Activated naive CD4-positive, alpha-beta T cell treated with anti-CD3 and anti-CD28 coated beads for 36 hours (primary cell): ENCODE measurements at places on chromosomes 2 and 18. TPM values are rescaled to one million over a fixed set of nuclear protein-coding genes. Genes with fewer than 3 reads are reported as not detected.

DNA sequence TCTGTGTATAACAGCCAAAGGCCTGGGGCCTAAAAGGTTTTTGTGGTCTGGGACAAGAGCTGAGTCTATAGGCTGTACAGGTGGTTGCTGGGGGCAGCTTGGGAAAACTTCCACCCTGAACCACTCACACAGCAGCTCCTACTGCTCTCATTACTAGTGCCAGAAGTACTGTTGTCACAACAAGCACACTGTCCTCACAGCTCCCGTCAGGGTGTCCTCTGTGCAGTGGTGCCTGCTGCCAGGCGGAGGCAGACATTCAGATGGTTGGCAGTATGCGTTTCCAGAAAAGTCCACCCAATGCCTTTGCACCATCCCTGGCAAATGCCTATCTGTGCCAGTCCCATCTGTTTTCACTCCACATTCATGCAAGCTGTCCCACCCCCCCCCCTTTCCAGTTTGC lies 58.5 kb downstream of the EPAS1 start:
- no peak for DNase-seq

- DNase-seq: no peak
These were observed 116.1 kb upstream of the LRRTM1 start for GRCh38 chr2:80420530-80421208.

- no peak for DNase-seq
These were observed 227.6 kb downstream of the SUCLG1 start for GRCh38 chr2:84231478-84231877.

DNA sequence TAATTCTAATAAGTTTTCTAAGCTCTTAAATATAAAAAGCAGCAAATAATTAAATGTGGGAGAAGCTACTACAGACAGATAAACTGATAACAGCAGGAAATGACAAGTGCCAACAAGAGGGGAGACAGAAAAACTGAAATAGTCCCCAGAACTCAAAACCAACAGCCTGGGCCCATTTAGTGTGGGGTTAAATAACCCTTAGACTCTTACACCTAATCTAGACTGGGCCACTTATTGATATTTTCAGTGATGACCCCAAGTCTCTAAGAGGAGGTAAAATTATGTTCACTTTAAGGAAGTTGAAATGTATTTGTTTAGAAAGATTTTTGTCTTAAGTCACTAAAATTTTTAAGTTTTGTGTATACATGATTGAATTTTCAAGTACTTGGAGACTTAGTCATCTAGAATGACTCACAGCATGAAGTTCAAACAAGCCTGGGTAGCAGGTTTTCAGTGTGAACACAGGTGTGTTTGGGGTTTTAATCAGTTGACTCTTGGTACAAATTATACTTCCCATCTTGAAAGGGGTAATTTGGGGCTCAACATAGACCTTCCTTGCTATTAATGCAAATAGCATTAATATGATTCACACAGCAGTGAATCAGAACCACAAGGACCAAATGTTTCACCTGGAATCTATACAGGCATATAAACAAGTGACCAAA lies 54.9 kb upstream of the MYO3B start:
- no peak for DNase-seq

GRCh38 chr2:67726416-67726815 lies 329.3 kb downstream of the ETAA1 start:
- DNase-seq: no peak

GRCh38 chr2:64748561-64748960 lies 94.8 kb upstream of the SERTAD2 start:
- DNase-seq: peak; percentile 37

DNA sequence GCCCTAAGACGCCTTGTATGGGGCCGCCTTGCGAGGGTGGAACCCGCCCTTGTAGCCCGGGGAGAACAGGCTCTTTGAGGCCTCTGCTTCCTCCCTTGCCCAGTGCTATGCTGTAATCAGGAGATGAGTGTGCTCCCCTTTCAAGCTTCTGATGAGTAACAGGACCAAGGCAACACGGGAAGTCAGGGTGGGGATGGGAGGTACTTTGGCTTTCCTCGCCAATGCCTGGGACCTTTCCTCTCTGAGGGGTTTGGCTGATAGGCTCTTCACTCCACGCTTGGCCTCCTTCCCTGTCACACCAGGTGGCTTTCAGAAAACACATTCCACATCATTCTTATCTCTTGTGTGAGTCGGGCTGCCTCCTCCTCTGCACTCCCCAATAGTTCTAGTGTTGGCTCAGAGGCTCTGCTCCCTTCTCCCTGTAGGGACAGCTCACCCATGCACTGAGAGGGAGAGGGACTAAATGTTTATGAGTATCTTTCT lies 223.7 kb upstream of the TRIB2 start:
- peak; percentile 81 for DNase-seq

DNA sequence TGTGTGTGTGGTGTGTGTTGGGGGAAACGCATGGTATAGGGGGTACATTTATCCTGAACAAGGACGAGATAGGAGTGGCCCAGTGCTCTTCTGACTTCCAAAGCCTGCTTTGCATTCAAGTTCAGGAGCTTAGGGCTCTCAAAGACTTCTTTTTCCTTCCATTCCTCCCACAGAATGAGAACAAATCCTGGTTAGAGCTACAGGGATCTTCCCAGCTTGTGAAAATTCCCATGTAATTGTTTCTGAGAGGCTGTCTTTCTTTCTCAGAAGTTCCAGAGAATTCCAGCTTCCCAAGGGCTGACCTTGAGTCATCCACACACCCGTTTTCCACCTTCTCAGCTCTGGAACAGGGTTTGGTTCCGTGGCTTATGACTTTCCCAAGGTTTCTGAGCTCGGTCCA lies 38.9 kb downstream of the FASTKD2 start:
- DNase-seq: no peak

DNA sequence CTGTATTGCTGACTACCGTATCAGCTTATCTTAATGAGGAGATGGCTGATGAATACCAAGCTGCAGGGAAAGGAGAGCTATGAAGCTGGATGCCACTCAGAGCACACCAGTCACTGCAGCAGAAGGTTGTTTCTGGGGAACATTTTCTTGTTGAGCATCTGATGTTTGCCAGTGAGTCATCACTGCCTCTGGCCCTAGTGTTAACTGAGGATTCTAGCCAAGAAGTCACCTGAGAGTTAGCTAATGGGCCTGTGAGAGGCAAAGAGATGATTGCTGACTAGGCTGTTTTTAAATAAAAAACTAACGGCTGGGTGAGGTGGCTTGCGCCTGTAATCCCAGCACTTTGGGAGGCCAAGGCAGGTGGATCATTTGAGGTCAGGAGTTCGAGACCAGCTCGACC lies 37.9 kb downstream of the CCDC150 start:
- DNase-seq: no peak

GRCh38 chr2:130795431-130795830 lies 40.1 kb downstream of the AMER3 start:
- no peak for DNase-seq

DNA sequence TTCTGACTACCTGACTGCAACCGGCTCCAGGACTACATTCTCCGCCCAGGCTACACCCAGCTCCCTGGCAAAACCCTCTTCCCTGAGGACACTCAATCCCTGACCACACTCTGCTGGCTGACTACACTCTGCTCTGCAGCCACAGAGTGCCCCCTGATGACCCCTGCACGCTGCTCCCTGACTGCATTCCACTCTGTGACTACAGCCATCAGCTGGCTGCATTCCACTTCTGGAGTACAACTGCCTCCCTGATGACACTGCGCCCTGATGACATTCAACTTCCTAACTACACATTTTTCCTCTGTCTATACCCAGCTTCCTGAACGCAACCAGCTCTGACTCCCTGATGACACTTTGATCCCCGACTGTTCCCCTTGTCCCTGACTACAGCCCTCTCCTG lies 71.3 kb upstream of the NRXN1 start:
- no peak for DNase-seq

The SIX3 gene
- total RNA-seq: not detected

The OR6B2 gene
- not detected for total RNA-seq

The SLC8A1 gene
- total RNA-seq: 0.99 TPM

The PCARE gene
- total RNA-seq: not detected

The ERFE gene
- total RNA-seq: 0.40 TPM

The SAG gene
- not detected for total RNA-seq
